Stimulated activated CD4-positive, alpha-beta T cell treated with anti-CD3 and anti-CD28 coated beads, TNF-alpha, amount 100 ng/mL, for 48 hours (primary cell): ENCODE measurements at places on chromosomes 5 and 9.

DNA sequence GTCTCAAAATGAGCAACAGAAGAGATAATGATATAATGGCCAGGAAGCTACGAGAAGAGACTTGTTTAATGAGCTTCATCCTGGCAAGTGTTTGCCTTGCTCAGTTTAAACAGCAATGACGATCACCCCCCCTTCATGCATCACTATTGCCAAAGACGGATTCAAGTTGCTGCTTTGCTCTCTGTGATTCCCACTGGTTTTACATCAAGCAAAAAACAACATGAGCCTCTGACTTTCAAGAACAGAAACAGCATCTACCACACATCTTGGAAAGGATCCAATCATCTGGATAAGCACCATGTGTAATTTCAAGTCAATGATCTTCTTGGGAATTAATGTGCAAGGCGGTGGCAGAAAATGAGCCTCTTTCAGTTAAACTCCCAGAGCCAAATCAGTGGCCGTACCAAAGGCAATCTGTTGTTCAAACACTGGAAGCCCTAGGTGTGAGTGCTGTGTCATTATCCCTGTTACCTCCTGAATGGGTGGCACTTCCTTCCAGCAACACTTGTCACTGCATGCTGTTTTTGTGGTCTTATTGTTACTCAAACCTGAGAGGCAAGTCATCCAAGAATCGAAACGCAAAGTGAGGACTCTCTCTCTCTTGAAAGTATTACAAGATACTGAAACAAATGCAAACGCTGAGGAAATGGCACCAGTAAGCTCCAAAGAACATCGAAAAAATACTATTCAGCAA lies 72.8 kb downstream of the MED27 start:
- DNase-seq: peak; percentile 16

DNA sequence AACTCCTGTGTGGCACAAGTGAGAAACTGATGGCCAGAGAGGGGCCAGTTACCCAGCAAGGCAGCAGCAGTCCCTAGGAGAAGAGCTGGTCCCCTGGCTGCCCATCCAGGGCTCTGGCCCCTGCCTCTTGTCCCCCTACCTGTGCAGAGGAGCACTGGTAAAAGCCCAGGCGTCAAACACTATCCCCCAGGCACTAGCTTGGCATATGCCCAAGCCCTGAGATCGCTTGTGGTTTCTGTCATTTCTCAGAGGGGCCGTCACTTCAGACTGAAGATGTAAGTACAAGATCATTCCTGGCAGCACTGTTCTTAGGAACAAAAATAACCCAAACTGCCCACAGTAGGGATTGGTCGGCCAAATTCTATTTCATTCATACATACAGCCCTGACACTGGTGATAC lies 53.9 kb downstream of the COL15A1 start:
- no peak for DNase-seq

DNA sequence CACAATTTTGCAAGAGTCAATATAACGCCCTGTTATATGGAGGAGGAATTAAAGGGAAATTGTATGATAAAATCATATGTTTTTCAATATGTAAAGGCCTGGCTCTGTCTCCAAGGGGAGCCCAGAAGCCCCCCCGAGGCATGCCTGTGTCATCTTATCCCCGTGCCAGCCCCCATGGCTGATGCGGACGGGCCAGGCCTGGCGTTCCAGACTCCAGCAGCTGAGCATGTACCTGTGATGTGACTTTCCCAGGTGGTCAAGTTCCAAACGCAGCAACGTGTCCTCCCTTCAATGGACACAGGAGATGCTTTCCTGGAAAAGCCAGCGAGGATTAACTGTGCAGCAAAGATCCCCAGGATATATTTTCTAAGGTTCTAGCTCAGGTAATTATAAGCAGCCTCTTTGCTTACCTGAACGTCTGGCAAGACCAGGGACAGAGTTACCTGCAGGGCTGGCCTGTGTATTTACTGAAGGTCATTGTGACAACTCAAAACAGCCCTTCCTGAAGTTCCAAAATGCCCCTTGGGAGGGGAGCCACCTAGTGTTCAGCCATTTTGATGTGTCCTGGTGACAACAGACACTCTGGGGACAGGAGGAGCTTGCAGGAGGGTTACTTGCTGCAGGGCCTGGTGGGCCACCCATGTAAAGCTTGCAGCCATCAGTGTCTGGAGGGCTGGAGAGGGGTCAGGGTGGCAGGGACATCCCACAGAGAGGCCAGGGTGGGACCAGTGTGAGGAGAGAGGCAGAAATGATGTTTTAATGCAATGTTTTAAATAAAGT lies 53.3 kb upstream of the RNU6ATAC start:
- no peak for DNase-seq

GRCh38 chr9:74643303-74643923 lies 146.3 kb downstream of the RORB start:
- no peak for DNase-seq

- DNase-seq: no peak
These were observed 9.6 kb downstream of the NEK6 start for GRCh38 chr9:124267271-124267807.

- DNase-seq: no peak
These were observed 50.4 kb upstream of the SYNPO start for GRCh38 chr5:150589862-150590601.

GRCh38 chr9:108468364-108468763 lies 387.4 kb downstream of the ACTL7B start:
- peak; percentile 13 for DNase-seq

DNA sequence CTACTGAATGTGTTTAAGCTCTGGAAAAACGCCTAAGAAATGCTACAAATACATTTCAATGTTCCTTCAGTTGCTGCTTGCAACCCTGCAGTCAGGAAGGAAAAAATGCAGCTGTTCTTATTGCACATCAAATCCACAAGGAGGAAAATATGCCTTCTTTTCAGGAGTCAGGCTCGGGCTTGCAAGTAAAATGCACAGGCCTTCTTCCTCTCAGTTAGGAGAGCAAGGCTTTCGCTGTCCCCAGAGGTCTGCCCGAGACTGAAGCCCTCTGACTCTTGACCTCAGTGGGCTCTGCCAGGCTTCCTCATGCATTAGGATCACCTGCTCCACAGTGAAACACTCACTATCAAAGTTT lies 899 bp upstream of the SHC3 start:
- no peak for DNase-seq

DNA sequence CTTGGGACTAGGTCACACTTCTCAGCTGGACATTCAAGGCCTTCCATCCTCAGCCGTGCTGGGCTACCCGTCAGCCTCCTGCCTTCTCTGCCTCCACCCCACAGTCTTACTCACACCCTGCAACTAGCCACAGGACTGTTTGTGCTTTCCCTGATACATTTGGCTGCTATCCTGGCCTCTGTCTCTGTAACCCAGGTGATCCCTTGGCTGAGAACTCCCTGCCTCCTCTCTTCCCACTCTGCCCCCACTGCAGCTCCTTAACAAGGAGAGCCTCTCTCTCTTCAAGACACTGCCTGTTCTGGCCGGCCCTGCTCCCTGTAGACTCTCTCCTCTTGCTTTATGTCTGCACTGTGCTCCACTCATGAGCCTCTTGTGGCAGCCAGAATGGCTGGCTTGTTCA lies 120.6 kb downstream of the MSX2 start:
- no peak for DNase-seq

DNA sequence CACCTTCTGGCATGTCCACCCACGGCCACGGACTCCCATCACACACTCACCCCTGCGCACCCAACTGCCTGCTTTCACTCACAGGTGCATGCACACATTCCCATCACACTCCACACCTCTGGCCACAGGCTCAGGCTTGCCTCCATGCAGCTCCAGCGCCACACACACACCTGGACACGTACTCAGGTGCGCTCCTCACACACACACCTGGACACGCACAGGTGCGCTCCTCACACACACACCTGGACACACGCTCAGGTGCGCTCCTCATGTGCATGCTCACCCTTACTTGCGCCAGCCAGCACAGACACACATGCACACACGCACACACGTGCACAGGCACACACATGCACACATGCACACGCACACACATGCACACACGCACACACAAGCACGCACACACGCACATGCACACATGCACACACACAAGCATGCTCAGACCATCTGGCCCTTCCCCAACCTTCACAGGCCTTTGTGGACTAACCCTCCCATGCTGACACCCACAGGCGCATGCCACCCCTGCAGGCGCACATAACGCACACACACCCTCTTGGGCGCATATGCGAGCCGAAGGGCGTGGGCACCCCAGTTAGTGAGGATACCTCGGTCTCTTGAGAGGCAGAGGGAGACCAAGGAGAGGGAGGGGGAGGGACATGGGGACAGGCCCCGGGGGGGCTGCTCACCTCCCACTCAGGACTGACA lies 8.3 kb downstream of the GRIN1 start:
- DNase-seq: no peak

GRCh38 chr9:70588381-70588780 lies 173.9 kb upstream of the KLF9 start:
- DNase-seq: no peak

- DNase-seq: no peak
These were observed 271.9 kb downstream of the NSG2 start for GRCh38 chr5:174317256-174317894.
